Stimulated activated CD4-positive, alpha-beta T cell treated with anti-CD3 and anti-CD28 coated beads, Interleukin-4, amount 100 ng/mL, for 48 hours (primary cell): ENCODE measurements at places on chromosomes 3 and 15.
A peak's percentile ranks its signal among the peaks of the same experiment; 100 is the strongest.

DNA sequence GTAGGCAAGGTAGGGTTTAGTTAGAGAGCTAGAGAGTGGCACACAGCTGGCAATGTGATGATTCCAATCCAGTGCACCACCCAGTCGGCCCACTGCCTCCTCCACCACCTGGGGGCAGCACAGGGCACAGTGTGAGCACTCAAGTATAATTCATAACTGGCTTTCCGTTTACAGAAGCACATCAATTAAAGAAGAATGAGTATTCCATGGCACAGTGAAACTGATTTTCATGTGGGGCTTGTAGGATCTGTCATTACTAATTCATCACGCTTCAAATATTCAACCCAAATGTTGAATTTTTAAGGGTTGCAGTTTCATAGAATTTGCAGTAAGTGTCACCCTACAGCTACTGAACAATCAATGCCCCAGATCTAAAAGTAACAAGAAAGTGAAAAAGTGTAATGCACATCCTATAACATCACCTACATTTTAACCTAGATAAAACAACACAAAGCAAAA lies 149.9 kb downstream of the IGSF11 start:
- DNase-seq = peak; percentile 80

DNA sequence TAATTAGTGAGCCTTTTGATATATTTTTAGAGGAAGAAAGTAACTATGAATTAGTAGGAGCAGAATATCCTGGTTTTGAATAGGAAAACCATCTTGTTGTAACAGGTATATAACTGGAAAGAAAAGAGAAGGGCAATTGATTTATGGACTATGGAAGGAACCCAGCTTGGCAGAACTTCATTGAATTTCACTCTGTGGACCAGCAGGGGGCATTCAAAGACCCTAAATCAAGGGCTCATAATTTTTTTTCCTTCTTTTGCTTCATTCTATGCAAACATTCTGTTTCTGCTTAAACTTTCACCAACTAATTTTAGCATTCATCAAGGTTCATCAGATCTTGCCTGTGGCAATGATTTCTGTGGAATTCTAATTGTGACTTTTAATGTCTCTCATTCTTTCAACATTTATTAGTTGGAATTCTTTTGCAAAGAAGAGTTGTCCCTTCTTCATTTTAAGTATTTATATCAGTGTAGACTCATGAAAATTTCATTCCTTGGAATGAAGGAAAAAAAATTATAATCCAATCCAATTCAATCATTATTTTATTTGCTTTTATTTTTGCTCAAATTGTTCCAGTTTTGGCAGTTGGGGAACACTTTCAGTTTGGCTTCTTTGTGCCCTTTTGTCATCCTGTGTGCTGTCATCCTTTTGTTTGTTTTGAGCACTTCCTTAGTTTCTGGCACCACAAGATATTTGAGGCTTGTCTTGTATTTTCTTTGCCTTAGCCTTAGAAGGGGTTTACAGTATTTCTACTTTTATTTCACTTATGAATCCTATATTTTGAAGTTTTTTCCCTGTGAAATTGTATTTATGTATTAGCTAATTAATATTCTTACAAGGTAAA lies 30.4 kb downstream of the NXPE3 start:
- no peak for DNase-seq

DNA sequence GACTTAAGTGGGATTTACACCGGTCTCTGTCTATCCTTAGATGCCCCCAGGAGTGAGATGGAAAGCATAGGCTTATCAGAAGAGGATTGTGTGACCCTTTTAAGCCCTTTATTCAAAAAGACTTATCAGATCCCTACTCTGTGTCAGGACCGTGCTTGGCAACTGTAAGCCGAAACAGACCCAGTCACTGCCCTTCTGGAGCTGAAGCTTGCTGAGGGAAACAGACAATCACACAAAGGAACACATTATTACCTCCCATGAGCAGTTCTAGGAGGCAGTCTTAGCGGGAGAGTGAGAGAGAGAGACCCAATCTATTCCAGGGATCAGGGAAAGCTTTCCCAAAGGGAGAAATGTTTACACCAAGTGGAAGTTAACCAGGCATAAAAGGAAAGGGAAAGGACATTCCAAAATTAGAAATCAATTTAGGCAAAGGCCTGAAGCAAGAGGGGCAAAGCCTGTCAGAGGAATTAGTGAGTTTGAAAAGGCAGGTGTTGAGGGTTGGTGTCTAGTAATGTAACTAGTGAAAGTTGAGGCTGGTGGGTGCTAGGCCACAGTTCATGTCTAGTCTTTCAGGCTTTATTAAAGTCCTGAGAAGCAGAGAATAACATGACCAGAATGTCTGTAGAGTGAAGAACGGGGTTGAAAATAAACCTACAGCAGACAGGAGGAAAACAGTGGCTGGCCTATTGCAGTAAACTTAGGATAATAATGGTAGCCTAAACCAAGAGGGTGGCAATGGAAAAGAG lies 86.7 kb downstream of the THBS1 start:
- DNase-seq = no peak

DNA sequence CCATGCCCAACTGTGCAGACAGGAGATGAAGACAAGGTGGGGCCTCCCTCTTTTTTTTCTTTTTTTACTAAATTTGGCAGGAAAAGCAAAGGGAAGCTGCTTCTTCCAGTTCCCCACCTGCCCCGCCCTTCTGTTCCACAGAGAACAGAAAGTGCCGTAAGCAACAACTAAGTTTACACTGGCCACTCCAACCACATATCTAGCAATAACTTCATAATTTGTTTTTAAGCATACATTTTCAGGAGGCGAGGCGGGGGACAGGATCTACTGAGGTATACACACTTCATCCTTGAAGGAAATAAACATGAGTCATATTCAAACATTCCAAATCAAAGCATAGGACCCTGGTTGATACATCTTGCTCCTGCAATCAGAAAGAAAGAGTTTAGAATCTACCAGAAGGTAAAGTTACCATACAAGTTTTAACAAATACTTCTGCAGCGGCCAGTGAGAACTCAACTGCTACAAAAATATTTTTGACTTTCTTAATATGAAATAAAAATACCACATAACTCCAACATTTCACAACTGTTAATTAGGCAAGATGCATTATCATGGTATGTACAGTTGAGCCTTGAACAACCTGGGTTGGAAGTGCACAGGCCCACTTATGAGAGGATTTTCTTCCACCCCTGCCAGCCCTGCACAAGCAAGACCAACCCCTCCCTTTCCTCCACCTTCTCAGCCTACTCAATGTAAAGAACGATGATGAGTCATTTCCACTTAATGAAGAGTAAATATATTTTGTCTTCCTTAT lies 50.7 kb downstream of the FOXP1 start:
- DNase-seq = no peak

GRCh38 chr3:105844704-105845103 lies 24.1 kb downstream of the CBLB start:
- no peak for DNase-seq

GRCh38 chr3:141746962-141747361 lies 8.9 kb downstream of the RNF7 start:
- no peak for DNase-seq
